ENCODE measurements at places on chromosomes 12 and 14.

DNA sequence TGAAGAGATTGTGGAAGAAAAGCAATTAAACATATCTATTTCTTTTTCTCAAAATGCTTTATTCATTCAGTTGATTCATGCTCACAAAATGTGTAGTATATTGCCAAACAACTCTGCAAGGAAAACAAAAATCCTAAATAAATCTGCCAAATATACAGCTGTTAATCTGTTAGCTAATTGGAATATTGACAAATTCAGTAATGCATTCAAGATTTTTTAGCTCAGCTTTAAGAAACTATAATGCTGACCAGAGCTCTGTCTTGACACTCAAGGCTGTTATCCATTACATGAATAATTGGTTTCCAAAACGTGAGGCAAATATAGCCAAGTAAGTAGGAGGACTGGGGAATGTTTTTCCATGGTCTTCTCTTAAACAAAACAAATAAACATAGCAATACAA is 146.8 kb downstream of the TMTC2 start:
- no peak for DNase-seq

GRCh38 chr12:25617991-25618390 is 64.9 kb upstream of the LMNTD1 start:
- no peak for DNase-seq

DNA sequence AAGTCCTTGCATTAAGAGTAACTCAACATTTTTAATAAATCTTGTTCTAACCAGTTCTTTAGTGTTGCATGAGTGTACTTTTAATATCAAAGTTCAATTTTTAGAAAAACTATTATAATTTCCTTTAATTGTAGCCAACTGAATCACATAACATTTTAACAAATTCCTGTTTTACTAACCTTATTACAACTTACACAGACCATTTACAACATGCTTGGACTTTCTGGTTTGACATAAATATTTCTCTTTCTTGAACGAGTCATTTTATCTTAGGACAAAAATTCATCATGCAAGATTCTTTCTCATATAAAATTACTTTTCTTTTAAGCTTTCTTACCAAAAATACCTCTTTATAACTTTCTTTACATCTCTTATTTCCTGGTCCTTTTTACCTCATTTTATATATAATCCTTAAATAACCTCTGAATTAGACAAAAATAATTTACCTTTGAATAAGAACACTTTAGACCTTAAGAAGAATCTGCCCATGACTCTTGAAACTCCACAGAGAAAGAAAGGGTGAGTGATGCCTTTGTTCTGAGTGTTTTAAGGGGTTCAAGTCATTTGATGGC is 3.9 kb downstream of the SLCO1A2 start:
- peak; percentile 16 for DNase-seq

- no peak for DNase-seq
Measured at GRCh38 chr14:99606359-99606758, 2.4 kb upstream of the CCDC85C start.

GRCh38 chr12:76942267-76942666 is 63.4 kb upstream of the CSRP2 start:
- DNase-seq, result no peak

DNA sequence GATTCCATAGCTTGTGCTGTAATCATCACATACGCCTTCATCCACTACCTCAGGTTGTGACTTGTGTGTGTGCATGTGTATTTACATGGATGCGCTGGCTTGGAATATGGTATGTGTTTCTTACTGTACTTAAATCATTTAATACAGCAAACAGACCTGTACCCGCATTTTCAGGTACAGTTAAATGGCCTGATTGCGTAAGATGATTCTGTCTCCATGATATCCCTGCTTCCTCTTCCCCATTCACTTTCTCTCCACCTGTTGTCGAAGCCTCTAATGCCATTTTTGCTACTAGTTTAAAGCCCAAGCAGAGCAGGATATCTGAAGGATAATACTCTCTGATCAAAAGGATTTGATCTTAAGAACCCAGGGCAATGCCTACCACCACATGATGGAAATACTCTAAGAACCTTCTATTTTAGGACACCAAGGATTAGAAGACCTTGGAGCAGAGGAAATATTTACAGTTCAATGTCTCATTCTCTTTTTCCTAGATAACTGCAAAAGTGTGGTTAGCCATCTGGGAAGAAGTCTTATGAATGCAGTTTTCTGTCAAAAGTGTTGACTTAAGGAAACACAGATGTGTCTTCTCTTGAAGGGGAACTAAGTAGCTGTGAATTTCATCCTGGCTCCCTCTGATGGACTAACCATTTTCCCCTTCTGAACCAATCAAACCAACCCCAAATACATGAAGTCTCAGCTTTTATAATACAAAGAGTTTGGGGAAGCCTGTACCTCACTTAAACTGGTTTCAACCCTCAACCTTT is 78.7 kb downstream of the HELB start:
- no peak for DNase-seq

All from kidney tubule cell (primary cell).